Fibroblast of pulmonary artery (primary cell): ENCODE measurements at places on chromosomes 12 and 14.
A peak's percentile ranks its signal among the peaks of the same experiment; 100 is the strongest.

- DNase-seq, result peak; percentile 37
Measured at GRCh38 chr14:29925736-29926135, 1.9 kb downstream of the PRKD1 start.

- peak; percentile 83 for DNase-seq
Measured at GRCh38 chr14:85416771-85417170, 113.2 kb upstream of the FLRT2 start.

DNA sequence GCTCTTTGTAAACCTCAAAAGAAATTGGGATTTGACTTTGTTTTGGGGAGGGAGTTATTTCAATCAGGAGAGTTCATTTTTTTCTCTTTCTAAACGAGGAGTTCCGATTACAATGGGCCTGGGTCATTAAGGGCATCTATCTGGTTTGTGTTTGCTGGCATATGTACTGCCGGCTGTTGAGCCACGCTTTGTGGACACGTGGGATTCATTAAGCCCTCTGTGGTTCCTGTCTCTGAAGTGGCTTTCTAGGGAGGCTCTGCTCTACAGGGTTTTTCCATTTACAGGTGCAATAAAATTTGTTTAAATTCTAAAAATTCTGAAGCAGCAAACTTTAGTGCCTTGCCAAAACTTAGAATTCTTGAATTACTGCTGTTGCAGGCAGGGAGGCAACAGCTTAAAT, 57.9 kb downstream of the GNS start:
- DNase-seq, result no peak

- DNase-seq, result peak; percentile 60
Measured at GRCh38 chr14:33938131-33938949, 12.5 kb downstream of the EGLN3 start.

DNA sequence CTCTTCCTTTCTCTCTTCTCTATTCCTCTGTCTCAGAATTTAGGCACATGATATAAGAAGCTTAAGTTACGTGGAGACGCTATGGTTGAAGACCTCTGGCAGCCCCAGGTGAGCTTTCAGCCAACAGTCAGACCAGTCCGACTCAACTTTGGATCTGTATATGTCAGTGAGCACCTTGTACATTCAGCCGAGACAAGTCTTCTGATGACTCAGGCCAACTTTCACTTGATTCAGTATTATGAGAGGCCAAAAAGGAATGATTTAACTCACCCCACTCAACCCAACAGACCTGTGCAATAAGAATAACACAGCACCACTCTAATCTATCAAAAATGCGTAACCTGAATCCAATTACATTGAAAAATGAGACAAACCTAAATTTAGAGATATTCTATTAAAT, 47.5 kb upstream of the FOXG1 start:
- no peak for DNase-seq

DNA sequence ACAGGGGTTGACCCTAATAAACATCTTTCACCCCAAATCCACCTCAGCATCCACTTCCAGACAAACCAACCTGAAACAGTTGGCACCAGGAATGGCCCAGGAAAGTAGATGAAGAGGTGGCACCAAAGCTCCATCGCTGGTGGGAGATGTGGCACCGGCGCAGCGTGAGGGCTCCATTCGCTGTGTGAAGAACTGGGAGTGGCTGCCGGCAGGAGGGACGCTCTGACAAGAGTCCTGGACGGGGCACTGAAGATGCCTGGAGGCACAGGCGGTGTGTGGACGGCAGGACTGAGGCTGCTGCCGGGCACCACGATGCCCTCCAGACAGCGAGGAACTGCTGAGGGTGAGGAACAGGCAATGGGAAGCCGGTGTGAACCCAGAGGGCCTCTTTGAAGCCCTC, 29.3 kb downstream of the DIO3 start:
- no peak for DNase-seq

- DNase-seq, result no peak
Measured at GRCh38 chr14:36955376-36955775, 217.0 kb downstream of the SLC25A21 start.

DNA sequence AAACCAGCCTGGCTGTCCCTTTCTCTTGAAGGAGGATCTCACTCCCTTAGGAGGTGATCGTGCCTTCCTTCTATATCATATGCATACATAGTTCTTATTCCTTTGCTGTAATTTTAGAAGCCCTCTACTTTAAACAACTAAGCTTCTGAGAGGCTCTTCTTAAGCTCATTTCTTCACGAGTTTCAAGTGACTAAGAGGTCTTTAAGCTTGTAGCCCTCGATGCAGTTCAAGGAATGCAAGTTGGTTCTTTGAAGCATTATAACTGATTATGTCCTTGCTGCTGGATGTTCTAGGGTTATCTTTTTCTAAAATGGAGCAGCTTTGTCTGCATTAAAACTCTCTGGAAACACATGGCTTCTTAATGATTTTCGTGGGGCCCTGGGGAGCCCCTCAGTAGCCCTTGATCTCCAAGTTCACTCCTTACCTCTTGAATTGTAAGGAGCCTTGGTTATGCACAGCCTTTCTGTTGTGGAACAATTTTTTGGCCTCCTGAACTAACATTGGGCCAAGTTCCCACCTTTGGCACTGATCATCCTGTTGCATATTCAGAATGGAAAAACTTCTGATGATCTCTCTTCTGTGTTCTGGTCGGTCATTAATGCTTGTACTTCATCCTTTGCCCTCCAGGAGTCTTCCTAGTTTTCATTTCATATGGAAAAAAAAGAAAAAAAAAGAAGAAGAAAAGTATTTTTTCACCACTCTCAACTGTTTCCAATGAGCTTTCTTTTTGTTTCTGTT, 12.6 kb downstream of the RASSF8 start:
- DNase-seq, result no peak

- DNase-seq, result peak; percentile 20
Measured at GRCh38 chr14:102317564-102318248, 1.8 kb upstream of the ZNF839 start.

DNA sequence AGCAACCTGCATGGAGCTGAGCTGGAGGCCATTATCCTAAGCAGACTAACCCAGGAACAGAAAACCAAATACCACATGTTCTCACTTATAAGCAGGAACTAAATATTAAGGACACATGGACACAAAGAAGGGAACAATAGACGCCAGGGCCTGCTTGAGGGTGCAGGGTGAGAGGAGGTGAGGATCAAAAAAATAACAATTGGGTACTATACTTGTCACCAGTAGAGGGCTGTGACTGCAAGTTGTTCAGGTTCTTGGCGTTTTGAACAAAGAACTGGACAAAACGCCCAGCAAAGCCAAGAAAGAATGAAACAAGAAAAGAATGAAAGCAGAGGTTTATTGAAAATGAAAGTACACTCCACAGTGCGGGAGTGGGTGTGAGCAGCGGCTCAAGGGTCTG, 208.5 kb upstream of the NEDD1 start:
- DNase-seq, result no peak

DNA sequence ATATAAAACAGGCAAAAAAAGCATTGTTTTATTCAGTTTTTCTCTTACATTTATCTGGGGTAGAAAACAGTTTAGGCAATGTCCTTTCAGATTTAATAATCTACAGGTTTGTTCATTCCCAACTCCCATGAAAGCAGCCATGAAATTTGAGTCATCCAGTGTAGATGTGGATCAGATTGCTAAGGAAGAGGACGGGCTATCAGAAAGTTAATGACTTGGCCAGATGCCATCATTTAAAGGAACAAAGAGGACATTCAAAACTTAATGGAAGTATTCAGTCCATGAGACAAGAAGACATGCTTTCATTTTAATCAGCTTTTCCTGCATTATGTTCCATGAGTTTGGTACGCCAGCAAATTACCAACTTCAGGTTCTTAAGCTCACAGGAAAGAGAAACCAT, 31.1 kb upstream of the POC1B start:
- DNase-seq, result no peak

DNA sequence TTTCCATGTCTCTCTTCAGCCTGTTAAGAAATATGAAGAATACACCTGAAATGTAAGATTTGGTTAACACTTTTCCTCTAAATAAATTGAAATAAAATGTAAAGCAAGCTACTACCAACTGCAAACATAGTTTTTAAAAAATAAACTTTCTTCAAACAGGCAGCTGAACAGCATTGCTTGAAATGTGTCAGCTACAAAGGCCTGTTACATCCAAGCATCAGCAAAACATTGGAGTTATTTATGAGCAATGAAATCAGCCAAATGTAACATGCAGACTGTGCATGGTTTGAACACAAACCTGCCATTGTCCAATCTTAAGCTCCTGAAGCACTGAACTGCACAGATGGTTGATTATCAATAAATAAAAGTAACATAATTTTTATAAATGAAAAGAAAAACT, 291.3 kb downstream of the ACSS3 start:
- no peak for DNase-seq

DNA sequence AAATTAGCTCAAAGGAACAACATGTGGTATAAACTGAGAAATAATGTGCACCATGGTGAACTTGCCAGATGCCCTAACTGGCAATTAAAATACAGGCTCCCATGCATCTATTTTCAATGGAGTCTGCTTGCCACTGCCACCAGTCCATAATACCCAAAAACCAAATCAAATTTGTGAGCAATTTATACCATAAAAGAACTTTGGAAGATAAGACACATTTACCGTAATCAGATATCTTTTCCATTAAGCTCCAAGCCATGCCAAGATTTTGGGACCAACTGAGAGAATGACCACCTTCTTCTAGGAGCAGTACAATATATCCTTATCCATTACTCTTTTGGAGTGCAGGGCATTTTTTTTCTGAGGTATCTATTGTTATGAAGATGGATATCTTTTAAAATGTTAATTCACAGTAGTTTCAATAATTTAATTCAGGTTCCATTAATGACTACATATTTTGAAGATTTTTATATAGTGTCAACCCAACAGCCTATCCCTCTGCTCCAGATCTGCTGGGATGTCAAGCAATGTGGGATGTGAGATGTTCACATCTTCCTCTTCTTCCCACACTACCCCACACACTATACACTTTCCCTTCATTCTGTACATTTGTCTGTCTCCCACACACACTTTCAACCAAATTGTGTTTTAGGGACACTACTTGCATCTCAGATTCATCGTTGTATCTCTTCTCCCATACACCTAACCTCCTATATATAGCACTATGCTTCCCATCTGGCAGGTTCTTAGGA, 53.3 kb downstream of the KIF21A start:
- DNase-seq, result no peak

DNA sequence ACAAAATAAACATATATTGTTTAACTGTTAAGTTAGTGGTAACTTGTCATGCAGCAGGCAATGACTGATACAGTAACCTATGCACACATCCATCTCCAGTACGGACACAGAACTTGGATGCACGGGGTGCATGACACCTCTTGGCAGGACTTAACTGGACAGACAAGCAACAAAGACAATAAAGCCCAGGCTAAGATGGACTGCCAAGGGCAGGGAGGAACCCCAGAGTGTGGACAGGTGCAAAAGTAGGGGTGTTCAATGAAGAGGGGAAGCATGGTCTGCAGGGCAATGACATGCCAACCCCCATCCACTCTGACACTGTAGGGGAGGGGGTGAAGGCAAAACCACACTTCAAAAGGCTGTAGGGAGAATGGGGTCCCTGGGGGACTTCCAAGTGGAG, 11.7 kb downstream of the SSH1 start:
- no peak for DNase-seq

GRCh38 chr12:28961948-28962384, 187.1 kb upstream of the FAR2 start:
- DNase-seq, result peak; percentile 74

GRCh38 chr14:80906336-80906735, 35.2 kb downstream of the CEP128 start:
- no peak for DNase-seq

- DNase-seq, result peak; percentile 52
Measured at GRCh38 chr12:102023343-102023930, 38.4 kb downstream of the WASHC3 start.

GRCh38 chr12:95766356-95767019, 24.1 kb downstream of the NTN4 start:
- DNase-seq, result no peak

- peak; percentile 29 for DNase-seq
Measured at GRCh38 chr12:22321638-22322037, 12.9 kb downstream of the ST8SIA1 start.

DNA sequence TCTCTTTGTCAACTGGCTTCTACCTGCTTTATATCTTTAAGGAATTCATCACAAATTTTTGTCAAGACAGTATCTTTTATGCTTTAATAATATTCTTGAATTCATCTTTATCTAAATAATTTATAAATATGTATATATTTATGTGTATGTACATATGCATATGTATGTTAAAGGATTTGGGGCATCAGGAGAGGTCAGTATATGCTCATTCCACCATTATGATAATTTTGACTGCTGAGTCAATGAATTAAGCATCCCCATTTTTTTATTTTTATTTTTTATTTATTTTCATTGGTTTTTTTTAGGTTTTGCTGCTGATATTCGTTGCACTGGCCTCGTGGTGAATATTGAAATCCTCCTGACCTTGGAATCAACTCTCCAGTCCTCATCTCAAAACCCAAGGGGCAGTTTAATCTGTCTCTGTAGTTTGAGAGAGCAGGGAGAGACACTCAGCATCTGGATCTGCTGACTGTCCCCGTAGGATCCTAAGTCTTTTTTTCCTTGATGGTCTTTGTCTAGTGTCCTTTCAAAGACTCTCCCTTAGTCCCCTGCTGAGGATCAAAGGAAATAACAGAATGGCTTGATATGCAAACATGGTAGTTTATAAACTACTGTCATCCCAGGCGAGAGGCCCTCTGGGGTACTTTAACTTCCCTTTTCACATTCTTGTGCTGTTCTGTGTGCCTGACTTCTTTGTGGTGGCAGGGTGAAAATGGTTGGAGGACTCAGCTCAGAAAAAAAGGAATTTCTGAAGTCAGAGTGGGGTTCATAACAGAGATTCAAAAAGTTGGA, 218.7 kb downstream of the DIO2 start:
- no peak for DNase-seq
